ENCODE measurements at places on chromosomes 1 and 21.
A peak's percentile ranks its signal among the peaks of the same experiment; 100 is the strongest.

- no peak for DNase-seq
These were observed 1.1 kb downstream of the SOD1 start for GRCh38 chr21:31660591-31660990.

DNA sequence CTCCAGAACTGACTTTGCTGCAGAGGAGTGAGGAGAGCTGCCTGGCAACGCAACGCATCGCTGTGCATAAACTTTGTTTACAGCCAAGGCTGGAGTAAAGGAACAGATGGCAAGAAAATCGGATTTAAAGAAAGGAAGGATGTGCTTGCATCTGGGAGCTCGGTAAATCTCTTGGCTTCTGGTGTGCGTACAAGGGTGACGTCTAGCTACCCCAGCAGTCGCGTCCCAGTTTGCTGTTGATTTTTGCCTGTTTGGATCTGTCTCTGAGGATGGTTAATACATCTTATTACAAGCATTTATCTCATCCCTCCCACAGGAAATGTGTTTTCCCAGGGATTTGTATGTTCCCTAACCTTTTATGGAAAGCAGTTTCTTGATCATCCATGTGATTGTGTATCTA lies 73.3 kb upstream of the RALGPS2 start:
- DNase-seq: no peak

- no peak for DNase-seq
These were observed 5.1 kb downstream of the LYPD8 start for GRCh38 chr1:248750496-248750895.

GRCh38 chr1:27299385-27300271 lies 22.3 kb upstream of the TMEM222 start:
- no peak for DNase-seq

- no peak for DNase-seq
These were observed 4.2 kb upstream of the ADORA3 start for GRCh38 chr1:111507411-111508201.

- no peak for DNase-seq
These were observed 141.8 kb upstream of the ZNF648 start for GRCh38 chr1:182203191-182203875.

DNA sequence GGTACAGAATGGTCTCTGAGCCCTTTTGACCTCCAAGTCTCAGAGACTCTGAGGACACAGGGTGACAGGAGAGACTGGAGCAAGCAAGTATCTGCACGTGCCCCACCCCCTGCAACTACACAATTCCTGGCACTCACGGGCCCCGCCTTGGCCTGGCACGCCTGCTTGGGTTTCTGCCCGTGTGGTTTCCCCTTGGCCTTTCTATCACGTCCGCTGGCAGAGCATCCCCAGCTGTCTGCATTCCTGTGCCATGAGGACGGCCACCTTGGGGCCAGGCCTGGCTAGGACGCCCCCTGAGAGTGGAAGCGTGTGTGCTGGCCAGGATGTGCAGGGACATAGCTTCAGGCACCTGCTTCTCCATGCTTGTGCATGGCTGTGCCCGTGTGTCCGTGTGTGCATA lies 14.3 kb upstream of the EDN2 start:
- DNase-seq: no peak

GRCh38 chr1:60921175-60921574 lies 161.2 kb upstream of the NFIA start:
- no peak for DNase-seq

GRCh38 chr1:247865416-247865815 lies 8.4 kb downstream of the TRIM58 start:
- DNase-seq: no peak

DNA sequence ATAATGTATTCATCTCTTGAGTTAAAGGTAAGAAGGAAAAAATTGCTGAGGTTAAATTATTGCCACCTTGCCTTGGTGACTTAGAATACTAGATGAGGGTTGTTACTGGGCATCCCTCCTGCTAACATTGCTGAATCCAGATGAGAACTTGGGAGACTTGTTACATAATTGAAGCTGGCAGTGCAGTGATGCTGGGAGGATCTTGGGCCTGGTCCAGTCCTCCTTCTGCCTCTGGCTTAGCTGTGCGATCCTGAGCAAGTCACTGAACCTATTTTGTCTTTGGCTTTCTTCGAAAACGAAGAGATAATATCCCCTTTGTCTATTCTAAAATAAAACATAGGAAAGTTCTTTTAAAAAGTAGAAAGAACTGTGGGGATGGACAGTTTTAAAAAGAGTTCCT lies 244.9 kb upstream of the NRIP1 start:
- no peak for DNase-seq

DNA sequence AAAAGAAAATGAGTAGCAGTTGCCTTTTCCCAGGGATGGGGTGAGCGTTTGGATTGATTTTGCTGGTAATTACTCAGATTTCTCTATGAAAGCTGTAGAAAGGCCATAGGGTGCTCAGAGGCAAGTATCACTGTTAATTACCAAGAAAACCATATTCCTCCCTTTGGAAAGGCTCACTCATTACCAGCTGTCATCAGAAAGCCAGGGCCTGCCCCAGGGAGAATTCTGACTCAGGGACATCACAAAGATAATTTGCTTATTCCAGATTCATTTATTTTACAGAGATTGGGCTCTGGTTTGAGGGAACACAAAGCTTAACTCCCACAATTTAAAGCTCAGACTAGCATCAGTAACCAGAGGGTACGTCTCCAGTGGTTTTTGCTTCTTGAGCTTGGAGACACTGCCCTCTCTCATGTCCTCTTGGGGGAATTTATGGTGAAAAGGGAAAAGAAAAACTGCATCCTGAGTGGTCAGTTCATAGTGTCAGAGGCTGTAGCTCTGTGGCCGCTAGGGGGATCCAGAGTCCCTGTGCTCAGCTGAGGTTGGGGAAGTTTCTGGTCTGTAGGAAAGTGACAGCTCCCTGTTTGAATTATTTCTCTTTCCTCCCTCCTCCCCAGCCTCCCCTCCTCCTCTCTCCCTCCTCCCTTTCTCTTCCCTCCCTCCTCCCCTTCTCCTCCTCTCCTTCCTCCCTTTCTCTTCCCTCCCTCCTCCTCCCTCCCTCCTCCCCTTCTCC lies 204.3 kb downstream of the KCNJ6 start:
- peak; percentile 48 for DNase-seq

- DNase-seq: no peak
These were observed 2.7 kb downstream of the RHBG start for GRCh38 chr1:156371553-156372264.

DNA sequence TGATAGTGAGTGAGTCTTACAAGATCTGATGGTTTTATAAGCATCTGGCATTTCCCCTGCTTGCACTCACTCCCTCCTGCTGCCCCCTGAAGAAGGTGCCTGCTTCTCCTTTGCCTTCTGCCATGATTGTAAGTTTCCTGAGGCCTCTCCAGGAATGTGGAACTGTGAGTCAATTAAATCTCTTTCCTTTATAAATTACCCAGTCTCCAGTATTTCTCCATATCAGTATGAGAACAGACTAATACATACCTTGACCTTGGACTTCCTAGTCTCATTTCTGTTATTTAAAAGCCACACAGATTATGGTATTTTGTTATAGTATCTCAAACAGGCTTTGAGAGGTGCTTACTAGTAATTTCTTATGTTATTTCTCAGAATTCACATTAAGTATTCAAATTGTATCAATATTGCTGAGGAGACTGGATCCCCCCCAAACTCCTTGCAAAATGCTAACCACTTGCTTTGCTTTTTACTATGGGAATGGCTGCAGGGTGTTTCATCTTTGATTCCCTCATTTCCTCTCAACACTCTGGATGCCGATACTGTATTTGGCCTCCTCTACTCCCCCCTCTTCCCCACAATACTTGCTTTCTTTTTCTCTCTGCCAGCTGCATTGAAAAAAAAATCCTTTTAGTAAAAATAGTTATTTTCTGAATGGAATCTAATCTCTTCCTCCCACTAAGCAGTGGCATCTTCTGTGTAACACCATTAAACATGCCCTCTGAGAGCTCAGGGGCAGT lies 96.9 kb upstream of the WLS start:
- DNase-seq: no peak

DNA sequence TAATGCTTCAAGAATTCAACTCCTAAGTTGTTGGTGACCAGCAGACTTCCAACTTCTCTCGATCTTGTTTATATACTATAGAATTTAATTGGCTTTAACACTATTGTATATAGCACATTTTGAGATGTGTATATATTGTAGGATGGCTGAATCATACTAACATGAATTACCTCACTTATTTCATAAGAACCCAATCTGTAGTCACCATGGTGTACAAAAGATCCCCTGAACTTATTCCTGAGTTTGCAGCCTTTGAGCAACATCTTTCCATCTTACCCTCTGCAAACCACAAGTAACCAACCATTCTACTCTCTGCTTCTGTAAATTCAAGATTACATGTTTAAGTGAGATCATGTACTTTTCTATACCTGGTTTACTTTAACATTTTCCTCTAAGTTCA lies 12.3 kb downstream of the ZP4 start:
- DNase-seq: no peak

DNA sequence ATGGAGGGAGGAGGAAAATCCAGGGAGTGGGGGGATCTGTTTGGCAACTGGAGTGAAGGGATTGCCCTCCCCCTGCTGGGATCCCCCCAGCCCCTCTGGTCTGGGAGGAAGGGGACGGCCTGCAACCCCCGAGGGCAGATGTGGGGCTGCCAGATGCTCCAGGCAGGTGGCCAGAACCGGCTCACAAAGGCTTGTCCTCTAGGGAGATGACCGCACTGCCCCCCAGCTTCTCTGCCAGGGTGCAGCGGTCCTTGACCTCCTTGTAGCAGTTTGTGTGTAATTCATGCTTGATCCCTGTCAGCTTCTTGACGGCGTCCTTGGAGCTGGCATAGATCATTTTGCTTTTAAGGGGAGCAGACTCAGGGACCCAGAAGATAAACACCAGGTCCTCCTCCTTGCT lies 69.2 kb downstream of the ROR1 start:
- no peak for DNase-seq

DNA sequence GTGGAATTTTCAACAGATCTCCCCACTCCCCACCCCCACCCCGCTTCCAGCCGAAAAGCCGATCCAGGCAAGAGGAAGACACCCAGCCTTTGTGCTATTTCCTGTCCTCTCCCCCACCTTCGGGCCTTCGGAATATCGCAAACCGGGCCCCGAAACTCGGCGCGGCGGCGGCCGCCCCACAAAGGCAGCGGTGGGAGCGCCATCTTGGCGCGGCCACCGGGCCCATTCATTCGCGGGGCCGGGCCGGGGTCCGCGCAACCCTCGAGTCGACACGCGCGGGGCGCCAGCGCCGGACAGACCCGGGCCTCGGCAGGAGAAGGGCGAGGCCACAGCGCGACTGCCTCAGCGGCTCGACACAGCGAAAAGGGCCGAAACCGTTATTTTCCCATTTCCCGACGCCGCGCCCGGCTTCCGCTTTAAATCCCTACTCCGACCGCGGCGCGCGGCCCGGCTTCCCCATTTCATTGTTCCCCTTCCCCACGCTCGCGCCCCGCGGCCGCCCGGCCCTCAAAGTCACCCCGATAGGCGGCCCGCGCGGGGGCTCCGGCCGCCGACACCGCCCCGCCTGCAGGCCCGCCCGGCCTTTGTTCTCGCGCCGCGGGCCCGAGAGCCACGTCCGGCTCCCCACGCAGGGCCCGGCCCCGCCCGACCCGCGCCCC lies 911 bp downstream of the GNB1 start:
- peak; percentile 29 for DNase-seq

GRCh38 chr1:198577444-198577843 lies 37.0 kb upstream of the ATP6V1G3 start:
- DNase-seq: no peak

- no peak for DNase-seq
These were observed 7.0 kb upstream of the RWDD3 start for GRCh38 chr1:95226781-95227660.

DNA sequence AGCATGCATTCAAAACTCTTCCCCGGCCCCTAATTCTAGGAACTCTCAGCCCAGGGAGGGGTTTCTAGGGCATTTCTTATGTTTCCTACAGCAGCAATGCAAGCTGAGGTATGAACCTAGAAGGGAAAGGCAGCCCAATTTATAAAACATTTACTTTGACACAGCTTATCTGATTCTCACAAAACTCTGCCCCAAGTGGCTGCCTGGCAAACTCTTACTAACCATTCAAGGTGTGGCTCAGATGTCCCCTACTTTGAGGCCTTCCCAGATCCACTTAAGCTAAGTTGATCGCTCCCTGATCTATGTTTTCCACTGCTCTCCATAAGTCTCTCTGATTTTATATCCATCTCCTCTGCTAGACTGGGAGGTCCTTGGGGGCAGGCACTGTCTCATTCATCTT lies 35.4 kb downstream of the AK2 start:
- no peak for DNase-seq

DNA sequence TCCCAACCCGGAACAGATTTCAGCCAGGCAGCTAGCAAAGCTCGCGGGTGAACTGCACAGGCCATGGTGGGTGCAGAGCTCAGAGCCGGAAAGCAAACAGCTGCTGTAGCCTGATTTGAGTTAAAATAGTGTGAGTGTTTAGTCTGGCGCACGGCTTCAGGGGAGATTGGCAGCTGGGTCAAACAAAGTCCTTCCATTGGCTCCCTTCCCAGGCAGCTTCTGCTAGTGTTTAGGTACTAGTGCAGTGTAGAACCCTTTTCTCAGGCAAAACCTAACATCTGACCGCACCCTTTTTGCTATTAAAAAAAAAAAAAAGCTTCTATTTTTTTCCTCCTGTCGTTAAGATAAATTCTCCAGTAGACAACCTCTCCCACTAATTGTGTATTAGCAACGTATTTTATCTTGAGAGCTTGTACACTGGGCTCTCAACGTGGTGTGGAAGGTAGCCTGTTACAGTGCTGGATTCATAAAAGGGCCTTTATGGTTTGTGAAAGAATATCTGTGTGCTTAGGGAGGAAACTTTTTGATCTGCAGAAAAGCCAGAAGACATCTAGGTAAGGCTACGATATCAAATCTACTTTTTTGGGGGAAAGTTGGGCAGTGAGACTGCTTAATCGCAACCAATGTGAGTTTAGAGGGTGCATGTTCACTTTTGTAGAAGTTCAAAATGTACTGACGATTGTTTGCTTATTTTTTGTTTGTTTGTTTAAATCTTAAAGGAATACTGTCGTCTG lies 689.6 kb downstream of the USP25 start:
- no peak for DNase-seq

GRCh38 chr21:33394260-33394659 lies 9.0 kb upstream of the IFNGR2 start:
- DNase-seq: no peak

DNA sequence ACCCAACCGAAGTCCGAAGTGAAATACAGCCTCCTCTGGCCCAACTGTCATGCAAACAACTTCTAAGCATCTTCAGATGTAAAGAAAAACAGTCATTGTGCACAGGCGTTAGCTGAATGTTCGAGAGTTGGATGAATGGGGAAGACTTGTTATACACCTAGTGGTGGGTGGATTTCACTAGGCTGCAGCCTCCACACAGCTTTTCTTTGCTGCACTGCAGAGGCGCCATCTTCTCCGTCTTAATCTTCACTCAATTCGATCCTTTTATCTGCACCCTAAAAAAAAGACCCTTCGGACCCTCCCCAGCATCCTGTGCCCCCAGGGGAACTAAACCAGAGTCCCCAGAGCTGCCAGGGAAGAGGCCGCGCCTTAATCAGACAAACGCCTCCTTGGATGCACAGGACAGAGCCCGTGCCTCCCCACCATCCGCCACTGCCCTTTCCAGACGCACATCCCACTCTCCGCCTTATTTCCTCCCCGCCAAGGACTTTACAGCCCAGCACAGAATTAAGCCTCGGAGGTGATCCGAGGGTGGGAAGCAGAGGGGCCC lies 1.4 kb downstream of the APP start:
- DNase-seq: peak; percentile 15

Data from NCI-H1048 (cell line).